Smooth muscle cell of the umbilical artery (primary cell): ENCODE measurements at places on chromosomes 5 and 9. TPM values are rescaled to one million over a fixed set of nuclear protein-coding genes. Genes with fewer than 3 reads are reported as not detected.

Gene GNA14
- total RNA-seq: 0.05 TPM in 1 of 2 replicates, not detected in the other

Gene ARHGEF37
- total RNA-seq: 0.30 and 0.32 TPM in 2 replicates

Gene RMI1
- 6.8 and 9.8 TPM in 2 replicates for total RNA-seq

Gene ARHGEF28
- total RNA-seq: 3.0 and 8.1 TPM in 2 replicates

Gene CHSY3
- total RNA-seq: 43.7 and 53.7 TPM in 2 replicates

Gene CDHR2
- 0.05 TPM in 1 of 2 replicates, not detected in the other for total RNA-seq

Gene FOXD4L5
- total RNA-seq: 0.09 and 0.30 TPM in 2 replicates

Gene HMGCR
- total RNA-seq: 145 and 235 TPM in 2 replicates

Gene ITK
- under 0.01 TPM in 1 of 2 replicates, not detected in the other for total RNA-seq

Gene HSD17B3
- not detected in 2 replicates for total RNA-seq

Gene HCN1
- not detected in 2 replicates for total RNA-seq

Gene SLC36A3
- total RNA-seq: not detected in 2 replicates

Gene SLC25A2
- 0.28 and 0.30 TPM in 2 replicates for total RNA-seq
